ENCODE measurements at places on chromosomes 3 and 15.

GRCh38 chr3:109339714-109340648 is 2.6 kb upstream of the DPPA4 start:
- H3K4me3 ChIP-seq = no peak overlapping the region
- H3K36me3 ChIP-seq = no peaks in the 10 kb centered on the region
- peaks cover 12% of the 10 kb centered on the region for H3K27me3 ChIP-seq
- no peak for DNase-seq
- H3K27ac ChIP-seq = no peak overlapping the region

GRCh38 chr3:169243579-169243978 is 419.9 kb downstream of the MECOM start:
- no peak overlapping the region for H3K4me3 ChIP-seq
- no peaks in the 10 kb centered on the region for H3K36me3 ChIP-seq
- no peak for DNase-seq
- H3K27ac ChIP-seq = no peak overlapping the region

DNA sequence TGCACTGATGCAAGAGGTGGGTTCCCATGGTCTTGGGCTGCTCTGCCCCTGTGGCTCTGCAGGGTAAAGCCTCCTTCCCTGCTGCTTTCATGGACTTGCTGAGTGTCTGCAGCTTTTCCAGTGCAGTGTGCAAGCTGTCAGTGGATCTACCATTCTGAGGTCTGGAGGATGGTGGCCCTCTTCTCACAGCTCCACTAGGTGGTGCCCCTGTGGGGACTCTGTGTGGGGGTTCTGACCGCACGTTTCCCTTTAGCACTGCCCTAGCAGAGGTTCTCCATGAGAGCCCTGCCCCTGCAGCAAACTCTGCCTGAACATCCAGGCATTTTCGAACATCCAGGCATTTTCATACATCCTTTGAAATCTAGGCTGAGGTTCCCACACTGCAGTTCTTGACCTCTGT is 329.8 kb upstream of the NAALADL2 start:
- DNase-seq = no peak
- no peaks in the 10 kb centered on the region for H3K27me3 ChIP-seq
- H3K27ac ChIP-seq = no peak overlapping the region
- no peak overlapping the region for H3K4me3 ChIP-seq
- H3K4me1 ChIP-seq = no peaks in the 10 kb centered on the region
- H3K36me3 ChIP-seq = no peaks in the 10 kb centered on the region

- H3K27ac ChIP-seq = no peak overlapping the region
- H3K4me1 ChIP-seq = no peaks in the 10 kb centered on the region
Measured at GRCh38 chr3:160667452-160667851, 9.5 kb upstream of the ARL14 start.

DNA sequence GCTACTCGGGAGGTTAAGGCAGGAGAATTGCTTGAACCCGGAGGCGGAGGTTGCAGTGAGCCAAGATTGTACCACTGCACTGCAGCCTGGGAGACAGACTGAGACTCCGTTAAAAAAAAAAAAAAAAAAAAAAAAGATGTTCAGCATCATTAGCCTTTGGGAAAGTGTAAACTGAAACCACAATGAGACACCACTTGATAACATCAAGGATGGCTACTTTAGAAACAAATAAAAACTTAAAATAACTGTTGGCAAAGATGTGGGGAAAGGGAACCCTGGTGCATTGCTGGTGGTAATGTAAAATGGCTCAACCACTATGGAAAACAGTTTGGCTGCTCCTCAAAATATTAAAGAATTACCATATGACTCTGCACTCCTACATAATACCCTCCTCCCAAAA is 1.9 kb downstream of the LEO1 start:
- no peak for DNase-seq
- H3K27ac ChIP-seq = no peak overlapping the region
- peaks cover 19% of the 10 kb centered on the region for H3K4me1 ChIP-seq
- no peak overlapping the region for H3K4me3 ChIP-seq
- H3K27me3 ChIP-seq = no peaks in the 10 kb centered on the region

DNA sequence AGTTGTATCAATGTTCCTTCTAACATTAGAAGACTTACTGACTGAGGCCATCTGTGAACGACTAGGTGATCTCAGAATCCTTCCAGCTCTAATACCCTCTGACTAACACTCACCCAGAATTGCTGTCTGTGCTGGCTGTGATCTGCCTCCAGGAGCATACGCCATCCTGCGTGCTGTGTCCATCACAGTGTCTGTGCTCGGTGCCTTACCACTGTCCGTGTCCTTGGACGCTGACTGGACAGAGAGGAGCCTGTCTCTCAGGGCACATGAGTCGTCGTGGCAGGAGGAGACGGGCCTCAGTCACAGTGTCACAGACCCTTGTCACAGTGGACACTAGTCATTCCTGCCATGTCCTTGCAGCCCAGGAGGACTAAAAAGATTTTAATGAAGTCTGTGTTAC is 83.1 kb downstream of the LMLN start:
- H3K4me3 ChIP-seq = no peak overlapping the region
- no peaks in the 10 kb centered on the region for H3K27me3 ChIP-seq
- H3K4me1 ChIP-seq = no peaks in the 10 kb centered on the region
- H3K36me3 ChIP-seq = no peaks in the 10 kb centered on the region
- DNase-seq = no peak

DNA sequence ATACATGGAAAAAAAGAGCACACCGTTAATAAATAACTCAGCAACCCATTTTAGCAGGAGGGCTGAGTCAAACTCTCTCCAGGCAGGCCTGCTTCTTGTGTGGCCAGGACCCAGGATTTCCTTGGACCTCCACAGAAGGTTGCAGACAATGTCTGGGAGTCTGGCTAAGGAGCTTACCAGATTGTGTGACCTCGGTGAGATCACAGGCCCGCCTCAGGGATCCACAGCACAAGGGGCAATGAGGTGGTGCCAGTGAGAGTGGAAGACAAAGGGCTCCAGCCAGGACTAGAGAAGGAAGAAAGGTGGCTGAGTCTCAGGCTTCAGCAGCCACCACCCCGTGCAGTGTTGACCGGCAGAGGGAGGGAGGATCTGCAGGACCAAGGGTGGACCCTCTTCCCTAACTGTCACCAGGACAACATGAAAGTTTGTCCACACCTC is 32.2 kb upstream of the SEC22A start:
- no peak overlapping the region for H3K4me3 ChIP-seq
- H3K27ac ChIP-seq = no peak overlapping the region
- no peaks in the 10 kb centered on the region for H3K27me3 ChIP-seq
- DNase-seq = no peak
- H3K36me3 ChIP-seq = peaks cover 6% of the 10 kb centered on the region

GRCh38 chr3:151765685-151766084 is 32.0 kb downstream of the AADACL2 start:
- no peak overlapping the region for H3K27ac ChIP-seq
- no peak overlapping the region for H3K4me3 ChIP-seq
- no peak for DNase-seq
- no peaks in the 10 kb centered on the region for H3K27me3 ChIP-seq
- no peaks in the 10 kb centered on the region for H3K4me1 ChIP-seq
- no peaks in the 10 kb centered on the region for H3K36me3 ChIP-seq

DNA sequence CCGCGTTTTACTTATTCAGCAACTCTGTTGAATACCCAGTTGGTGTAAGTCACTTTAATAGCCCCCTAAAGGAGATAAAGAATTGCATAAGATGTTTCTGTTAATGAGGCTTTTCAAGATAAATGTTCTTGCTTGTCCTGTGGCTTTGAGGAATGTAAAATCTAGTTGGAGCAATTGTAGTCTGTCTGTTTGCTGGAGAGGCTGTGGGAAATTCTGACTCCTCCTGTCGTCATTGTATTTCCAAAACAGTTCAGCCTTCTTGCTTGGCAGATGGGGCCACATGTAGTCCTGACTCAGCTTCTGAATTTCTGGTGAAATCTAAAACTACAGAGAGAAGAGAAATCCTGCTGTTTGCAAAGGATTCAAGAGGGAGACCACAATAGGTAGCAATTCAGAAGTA is 114.4 kb downstream of the RYR3 start:
- no peaks in the 10 kb centered on the region for H3K4me1 ChIP-seq
- H3K27ac ChIP-seq = no peak overlapping the region
- H3K36me3 ChIP-seq = no peaks in the 10 kb centered on the region

GRCh38 chr3:6928064-6928463 is 67.1 kb downstream of the GRM7 start:
- no peaks in the 10 kb centered on the region for H3K27me3 ChIP-seq
- H3K36me3 ChIP-seq = no peaks in the 10 kb centered on the region

DNA sequence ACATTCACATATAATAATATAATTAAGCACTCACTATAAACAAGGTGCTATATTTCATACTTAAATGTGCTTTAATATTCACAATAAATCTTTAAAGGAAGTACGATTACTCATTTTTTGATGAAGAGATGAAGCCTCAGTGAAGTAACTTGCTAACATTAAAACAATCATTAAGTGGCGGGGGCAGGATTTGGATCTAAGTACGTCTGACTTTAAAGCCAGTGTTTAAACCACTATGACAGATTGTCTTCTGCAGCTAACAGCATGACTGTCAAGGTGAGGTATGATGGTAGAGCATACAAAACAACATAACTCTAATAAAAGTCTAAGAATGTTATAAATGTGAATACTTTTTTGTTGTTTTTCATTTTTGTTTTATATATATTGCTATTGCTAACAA is 862.1 kb downstream of the ROBO1 start:
- DNase-seq = no peak
- H3K27me3 ChIP-seq = no peaks in the 10 kb centered on the region
- H3K27ac ChIP-seq = no peak overlapping the region

DNA sequence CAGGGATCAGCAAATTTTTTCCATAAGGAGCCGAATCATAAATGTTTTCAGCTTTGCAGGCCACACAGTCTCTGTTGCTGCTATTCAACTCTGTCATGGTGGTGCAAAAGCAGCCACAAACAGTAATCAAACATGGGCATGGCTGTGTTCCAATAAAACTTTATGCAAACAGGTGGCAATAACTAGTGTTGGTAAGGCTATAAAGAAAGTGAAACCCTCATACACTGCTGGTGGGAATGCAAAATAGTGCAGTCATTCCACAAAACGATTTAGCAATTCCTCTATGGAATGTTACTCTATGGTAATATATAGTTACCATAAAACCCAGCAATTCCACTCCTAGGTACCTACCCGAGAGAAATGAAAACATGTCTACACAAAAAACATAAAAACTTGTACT is 14.0 kb upstream of the MRPS25 start:
- no peak overlapping the region for H3K4me3 ChIP-seq
- H3K36me3 ChIP-seq = peaks cover 96% of the 10 kb centered on the region
- DNase-seq = no peak
- H3K27ac ChIP-seq = no peak overlapping the region

DNA sequence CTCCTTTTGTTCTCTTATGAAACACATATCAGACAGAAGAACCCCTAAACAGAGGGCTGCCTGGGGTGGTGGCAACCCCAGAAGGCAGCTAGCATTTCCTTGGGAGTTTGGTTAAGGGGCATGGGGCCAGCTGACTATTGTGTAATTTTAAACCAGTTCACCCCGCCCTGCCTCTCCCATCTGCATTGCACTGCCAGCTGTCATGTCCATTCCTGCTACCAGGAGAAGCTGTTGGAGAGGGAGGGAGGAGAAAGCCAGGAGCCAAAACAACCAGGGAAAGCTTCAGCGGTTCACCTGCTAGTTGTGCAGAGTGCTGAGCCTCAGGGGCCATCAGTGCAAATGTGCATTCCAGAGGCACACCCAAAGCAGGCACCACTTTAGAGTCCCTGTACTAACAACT is 47.6 kb upstream of the ATP1B3 start:
- no peak overlapping the region for H3K27ac ChIP-seq
- H3K36me3 ChIP-seq = no peaks in the 10 kb centered on the region
- H3K4me1 ChIP-seq = no peaks in the 10 kb centered on the region
- no peak overlapping the region for H3K4me3 ChIP-seq

DNA sequence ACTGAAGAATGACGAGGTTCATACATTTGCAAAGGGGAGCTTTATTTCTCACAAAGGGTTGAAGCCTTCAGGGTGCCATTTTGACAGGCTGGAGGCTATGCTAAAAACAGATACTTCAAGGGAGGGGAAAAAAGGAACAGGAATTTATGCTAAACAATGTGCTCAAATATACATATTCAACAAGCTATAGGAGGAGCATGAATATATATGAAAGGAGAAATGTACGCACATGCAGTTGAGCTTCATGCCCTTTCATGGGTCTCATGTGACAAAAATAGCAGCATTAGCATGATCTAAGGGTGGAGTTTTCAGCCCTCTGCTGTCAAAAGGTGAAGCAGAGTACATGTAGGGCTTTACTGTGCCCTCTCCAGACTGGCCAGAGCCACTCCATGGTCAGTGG is 44.3 kb upstream of the FSIP1 start:
- H3K27ac ChIP-seq = no peak overlapping the region
- H3K36me3 ChIP-seq = no peaks in the 10 kb centered on the region
- peaks cover 12% of the 10 kb centered on the region for H3K27me3 ChIP-seq
- no peak for DNase-seq
- no peak overlapping the region for H3K4me3 ChIP-seq
- no peaks in the 10 kb centered on the region for H3K4me1 ChIP-seq

- H3K36me3 ChIP-seq = no peaks in the 10 kb centered on the region
- H3K27me3 ChIP-seq = peaks cover 36% of the 10 kb centered on the region
- DNase-seq = no peak
- no peak overlapping the region for H3K27ac ChIP-seq
- H3K4me3 ChIP-seq = peak overlapping the region; percentile 47
Measured at GRCh38 chr15:45377609-45378148, 665 bp downstream of the GATM start.

- H3K4me1 ChIP-seq = no peaks in the 10 kb centered on the region
- H3K4me3 ChIP-seq = no peak overlapping the region
- DNase-seq = no peak
- H3K27ac ChIP-seq = no peak overlapping the region
- H3K27me3 ChIP-seq = no peaks in the 10 kb centered on the region
Measured at GRCh38 chr3:49649576-49649975, 24.6 kb upstream of the APEH start.

- no peaks in the 10 kb centered on the region for H3K36me3 ChIP-seq
- DNase-seq = no peak
- H3K4me3 ChIP-seq = no peak overlapping the region
- H3K27ac ChIP-seq = no peak overlapping the region
Measured at GRCh38 chr3:150984066-150984465, 11.5 kb upstream of the CLRN1 start.

- no peak overlapping the region for H3K4me3 ChIP-seq
- H3K27me3 ChIP-seq = no peaks in the 10 kb centered on the region
- no peak overlapping the region for H3K27ac ChIP-seq
- no peak for DNase-seq
- H3K4me1 ChIP-seq = no peaks in the 10 kb centered on the region
- no peaks in the 10 kb centered on the region for H3K36me3 ChIP-seq
Measured at GRCh38 chr3:94928921-94929320, 866.1 kb downstream of the NSUN3 start.

Measured in CD4-positive, alpha-beta T cell (primary cell).